Activated CD4-positive, CD25-positive, alpha-beta regulatory T cell treated with anti-CD3 and anti-CD28 coated beads, Interleukin-2, amount 50 U/mL, for 24 hours (primary cell): ENCODE measurements at places on chromosomes 2 and 18.

DNA sequence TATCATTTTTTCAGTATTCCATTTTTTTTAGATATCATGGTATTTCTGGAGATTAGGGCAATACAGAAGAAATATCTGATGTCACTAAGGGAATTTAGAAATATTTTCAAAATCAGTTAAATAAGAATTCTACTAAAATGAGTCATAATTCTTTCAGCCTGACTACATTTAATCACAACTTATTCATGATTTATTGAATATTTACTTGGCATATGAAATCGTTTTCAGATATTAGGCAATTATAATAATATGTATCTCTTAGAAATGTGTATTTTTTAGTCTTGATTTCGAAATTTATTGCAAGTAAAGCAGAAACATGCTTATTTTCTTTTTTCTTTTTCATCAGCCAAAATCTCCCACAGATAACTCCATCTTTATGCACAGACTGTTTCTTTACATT is 142.2 kb downstream of the CCDC102B start:
- ATAC-seq: no peak

GRCh38 chr2:79219383-79219988 is 59.9 kb upstream of the REG3A start:
- no peak for ATAC-seq

DNA sequence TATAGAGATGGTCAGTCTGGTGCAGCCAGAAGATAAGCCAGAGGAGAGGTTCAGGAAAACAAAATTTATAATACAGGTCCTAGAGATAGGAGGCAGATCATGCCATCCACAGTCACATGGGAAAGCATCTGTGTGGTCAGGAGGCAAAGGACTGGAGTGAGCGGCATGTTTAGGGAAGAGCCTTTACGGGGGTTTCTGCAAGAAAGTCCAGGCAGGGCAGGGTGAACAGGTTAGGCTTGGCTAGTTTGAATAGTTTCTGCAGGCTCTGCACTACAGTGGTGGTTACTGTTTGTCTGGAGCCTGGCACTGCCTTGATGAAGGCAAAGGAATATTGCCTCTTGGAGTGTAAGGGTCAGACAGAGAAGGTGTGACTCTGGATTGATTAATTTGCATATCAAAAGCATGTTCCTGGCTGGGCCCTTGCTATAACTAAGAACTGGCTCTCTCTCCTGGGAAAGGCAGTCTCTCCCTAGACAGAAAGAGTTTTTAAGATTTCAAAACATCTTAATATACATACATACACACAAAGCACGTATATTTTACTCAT is 1034.7 kb upstream of the CHAC2 start:
- ATAC-seq: no peak

DNA sequence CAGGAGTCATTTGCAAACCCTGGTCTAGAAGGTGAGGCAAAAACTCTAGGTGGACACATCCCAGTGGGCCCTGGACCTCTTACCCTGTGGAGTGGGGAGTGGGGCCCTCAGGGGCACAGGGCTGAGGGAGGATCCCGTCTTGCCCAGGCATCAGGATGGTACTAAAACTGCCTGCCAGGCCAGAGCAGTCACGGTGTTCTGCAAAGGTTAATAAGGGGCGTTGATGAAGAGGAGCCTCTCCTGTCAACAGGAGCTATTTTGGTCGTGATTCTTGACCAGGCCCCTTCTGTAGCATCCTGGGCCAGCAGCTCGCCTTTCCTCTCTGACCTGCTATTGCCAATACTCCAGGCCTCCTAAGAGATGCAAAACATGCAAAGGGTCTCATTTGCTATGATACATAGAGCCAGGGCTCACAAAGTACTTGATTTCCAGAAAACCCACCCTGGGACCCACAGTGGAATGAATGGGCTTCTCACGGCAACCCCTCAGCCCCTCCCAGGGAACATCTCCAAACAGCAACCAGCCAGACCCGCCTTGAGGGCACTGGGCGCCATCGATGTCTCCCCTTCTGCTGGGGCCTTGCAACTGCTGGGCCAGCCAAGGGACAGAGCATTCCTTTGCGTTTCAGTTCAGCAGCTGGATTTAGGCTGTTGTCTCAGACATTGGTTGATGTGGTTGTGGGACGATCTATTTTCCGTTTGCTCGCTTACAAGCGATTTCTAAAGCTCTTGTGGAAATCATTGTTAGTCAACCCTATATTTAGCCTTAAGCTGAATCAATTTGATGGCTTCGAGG is 111.1 kb downstream of the PDCL3 start:
- no peak for ATAC-seq

DNA sequence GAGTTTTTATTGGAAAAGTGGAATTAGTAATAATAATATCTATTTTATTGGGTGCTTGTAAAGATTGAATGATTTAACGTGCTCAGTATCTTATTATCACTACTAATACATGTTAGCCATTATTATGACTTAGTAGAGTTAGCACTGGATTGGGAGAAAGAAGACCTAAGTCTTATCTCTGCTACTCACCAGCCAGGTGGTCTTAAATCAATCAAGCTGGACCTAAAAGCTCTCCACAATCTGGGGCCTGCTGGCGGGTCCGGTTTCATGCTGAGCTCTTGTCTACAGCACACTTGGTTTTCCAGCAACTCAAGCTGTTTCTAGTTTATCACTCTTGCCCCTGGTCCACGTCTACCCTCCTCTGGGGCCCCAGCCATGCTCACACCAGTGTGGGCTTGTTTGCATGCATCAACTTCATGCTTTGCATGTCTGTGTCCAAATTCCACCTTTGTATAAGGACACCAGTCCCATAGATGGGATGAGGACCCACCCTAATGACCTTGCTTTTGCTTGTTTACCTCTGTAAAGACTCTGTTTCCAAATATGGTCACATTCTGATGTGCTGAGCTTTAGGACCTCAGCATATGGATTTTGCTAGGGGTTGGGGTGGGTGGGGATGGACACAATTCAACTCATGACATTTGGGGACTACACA is 363.1 kb downstream of the LPIN1 start:
- no peak for ATAC-seq

GRCh38 chr2:100977511-100977910 is 24.6 kb upstream of the RPL31 start:
- no peak for ATAC-seq

GRCh38 chr2:86485802-86486201 is 44.6 kb downstream of the KDM3A start:
- no peak for ATAC-seq

GRCh38 chr2:99636144-99637034 is 146.6 kb upstream of the REV1 start:
- ATAC-seq: no peak

DNA sequence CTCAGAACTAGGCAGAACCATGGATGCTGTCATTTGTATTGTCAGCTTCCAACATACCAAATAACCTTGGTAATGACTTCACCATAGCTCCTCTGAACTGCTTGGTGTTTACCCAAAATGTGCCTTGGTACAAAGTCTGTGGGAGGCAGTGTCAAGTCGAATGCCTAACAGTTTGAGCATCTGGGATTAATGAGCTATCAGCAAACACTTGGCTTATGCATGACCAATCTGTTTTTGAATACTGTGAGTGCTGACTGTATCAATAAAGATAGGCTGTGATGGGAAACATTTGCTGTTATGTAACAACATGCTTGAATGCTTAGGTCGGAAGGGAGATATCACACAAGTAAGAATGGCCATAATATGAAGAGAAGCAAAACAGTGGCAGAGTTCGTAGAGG is 455.4 kb downstream of the CMPK2 start:
- no peak for ATAC-seq

DNA sequence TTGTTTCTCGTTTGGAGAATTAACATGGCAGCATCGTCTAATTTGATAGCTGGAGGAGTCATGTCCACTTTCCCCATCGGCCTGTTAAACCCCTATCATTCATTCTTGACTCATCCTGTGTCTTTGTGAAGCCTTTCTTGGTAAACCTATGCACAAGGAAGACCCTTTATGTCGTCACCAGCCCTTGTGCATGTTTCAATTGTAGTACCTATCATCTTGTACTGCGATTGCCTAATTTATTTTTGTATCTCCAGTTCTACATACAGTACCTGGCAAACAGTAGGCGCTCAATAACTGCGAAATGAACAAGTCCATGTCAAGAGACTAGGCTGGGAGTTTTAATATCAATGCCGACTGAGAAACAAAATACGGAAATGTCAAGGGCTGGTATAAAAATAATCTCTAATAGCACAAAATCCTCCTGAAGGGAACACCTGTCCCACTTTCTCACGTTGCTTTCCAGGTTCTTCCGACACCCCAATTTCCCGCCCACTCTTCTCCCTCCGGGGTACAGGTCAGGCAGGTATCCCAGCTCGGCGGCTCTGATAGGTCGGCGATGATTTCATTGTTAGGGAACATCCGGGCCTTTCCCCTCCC is 1.3 kb upstream of the PPM1B start:
- no peak for ATAC-seq

GRCh38 chr2:229431327-229431954 is 160.4 kb upstream of the PID1 start:
- no peak for ATAC-seq

DNA sequence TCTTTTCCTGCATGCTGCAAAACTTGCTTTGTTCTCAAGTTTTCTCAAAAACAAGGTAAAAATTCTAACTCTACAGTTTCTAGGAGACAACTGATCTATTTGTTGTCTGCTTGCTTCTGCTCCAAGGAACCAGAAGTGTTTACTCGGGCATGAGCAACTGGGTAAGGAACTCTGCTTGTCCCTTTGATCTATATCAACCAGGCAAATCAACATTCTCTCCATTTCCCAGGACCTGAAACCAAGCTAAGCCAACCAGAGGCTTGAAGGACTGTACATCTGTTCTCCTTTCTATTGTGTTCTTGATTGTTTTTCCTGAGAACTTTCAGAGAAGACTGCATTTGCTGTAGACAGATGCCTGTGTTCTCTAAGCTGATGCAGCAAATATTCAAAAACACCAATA is 335.0 kb upstream of the KCNH7 start:
- no peak for ATAC-seq

- ATAC-seq: no peak
Measured at GRCh38 chr2:96214554-96214953, 5.9 kb upstream of the STARD7 start.

DNA sequence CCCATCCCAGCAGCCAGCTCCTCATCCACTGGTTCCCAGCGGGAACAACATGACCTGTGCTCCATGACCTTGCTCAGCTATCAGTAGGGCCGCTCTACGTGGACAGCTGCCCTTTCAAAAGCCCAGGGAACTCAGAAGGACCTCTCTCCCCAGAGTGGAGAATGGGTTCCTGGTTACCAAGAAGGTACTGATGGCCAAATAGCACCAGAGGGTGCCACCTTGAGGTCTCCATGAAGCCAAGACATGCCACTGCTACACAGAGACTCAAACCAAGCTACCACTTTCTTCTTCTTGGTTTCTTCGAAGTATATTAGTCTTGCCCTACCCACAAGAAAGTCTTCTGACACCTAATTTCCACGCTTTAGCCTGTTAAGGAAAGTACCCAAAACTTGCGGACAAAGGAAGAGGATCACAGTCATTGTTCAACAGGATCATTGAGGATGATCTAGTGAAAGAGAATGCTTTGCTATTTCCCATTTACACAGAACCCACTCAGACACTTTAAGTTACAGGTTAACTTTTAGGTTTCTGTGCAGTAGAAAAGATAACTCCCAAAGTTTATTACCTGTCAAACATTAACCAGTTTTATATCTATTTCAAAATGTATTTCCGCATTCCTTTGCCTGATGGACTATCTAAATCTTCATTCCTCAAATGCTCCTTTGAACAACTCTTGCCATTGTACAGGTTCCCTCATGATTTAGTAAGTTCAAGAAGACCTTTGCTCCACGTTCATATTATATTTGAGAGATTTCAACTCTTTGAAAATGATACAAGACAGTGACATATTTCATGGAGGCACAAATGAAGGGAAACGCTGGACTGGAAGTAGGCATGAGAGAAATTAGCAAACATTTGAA is 102.2 kb downstream of the ALPK2 start:
- no peak for ATAC-seq

GRCh38 chr2:217412721-217413120 is 552.9 kb upstream of the TNP1 start:
- no peak for ATAC-seq

DNA sequence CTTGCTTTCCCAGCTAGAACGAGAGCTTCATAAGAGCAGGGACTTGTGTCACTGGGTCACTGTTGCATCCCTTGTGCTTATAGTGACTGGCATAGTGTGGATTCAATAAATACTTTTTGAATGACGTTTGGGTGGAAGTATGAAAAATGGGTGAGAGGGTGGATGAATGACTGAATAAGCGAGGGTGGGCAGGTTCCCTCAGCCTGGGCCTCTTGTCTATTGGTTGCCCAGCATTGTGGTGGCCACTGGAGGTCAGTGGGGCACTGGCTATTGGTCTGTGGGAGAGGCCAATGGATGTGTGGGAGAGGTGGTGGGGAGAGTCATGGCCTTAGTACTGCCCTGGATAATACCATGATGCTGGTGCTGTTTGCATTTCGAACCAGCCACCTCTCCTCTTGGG is 93.8 kb upstream of the SKOR2 start:
- ATAC-seq: no peak

GRCh38 chr2:117875786-117876185 is 61.3 kb downstream of the DDX18 start:
- no peak for ATAC-seq

DNA sequence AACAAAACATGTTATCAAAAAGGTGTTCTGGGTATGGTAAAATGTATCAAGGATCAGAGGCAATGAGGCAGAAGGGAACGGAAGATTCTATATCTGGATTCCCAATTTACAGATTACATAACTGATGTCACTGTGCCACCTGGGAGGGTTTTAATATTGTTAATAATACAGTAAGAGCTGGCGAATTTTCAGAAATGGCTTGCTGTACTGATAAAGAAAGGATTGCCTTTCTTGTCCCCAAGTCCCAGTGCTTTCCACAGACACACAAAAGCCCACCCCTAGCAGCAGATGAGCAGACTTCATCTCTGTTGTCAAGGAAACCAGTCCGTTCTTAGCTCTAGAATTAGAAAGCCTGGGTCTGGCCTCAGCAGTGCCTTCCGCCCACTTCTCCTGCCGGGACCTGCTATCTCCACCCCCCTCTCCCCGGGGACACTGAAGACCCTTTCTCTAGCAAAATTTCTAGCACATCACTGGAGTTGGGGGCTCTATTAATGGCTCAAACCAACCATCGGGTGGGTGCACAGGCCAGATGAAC is 34.3 kb downstream of the ADD2 start:
- no peak for ATAC-seq

DNA sequence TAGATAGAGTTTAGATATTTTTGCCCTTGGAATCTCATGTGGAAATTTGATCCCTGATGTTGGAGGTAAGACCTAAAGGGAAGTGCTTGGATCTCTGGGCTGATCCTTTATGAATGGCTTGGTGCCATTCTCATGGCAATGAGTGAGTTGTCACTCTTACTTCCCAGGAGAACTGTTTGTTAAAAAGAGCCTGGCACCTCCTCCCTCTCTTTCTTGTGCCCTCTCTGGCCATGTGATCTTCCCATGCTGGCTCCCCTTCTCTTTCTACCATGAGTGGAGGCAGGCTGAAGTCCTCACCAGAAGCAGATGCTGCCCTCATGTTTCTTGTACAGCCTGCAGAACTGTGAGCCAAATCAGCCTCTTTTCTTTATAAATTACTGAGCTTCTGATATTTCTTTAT is 276.9 kb downstream of the ZNF804A start:
- ATAC-seq: no peak

GRCh38 chr18:34729264-34729663 is 19.2 kb downstream of the DTNA start:
- no peak for ATAC-seq

- ATAC-seq: no peak
Measured at GRCh38 chr18:4284528-4284927, 170.6 kb downstream of the DLGAP1 start.
